Activated CD4-positive, CD25-positive, alpha-beta regulatory T cell (primary cell): ENCODE measurements at places on chromosomes 12 and 14.

DNA sequence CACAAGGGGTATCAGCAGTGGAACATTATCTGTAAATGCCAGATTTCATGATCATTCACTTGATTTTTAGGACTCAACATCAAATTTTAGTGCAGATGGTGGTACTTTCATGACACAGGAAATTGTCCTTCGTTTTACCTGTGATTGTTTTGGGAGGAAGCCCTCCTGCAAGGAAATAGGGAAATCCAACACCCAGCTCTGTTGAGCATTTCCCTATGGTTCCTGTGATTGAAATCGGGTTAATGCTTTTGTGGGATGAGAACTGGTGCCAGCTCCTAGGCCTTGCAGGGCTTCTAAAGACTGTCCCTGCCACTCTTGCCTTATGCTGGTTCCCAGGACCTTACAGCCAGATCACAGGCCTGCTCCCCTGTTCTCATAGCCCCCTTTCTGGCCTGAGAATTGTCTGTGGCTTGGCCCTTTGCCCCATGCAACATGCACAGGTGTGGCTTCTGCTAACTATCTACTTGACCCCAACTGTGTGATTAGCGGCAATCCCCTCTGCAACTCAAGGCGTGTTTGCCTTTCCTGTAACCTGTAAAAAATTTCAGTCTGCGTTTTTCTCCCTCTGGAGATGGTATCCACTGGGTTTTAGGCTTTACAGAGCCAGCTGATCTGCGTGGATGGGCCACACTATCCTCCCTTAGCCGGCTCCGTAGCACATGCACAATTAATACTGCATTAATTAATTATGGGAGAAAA is 112.5 kb downstream of the ETV6 start:
- no peak for DNase-seq

GRCh38 chr12:93819050-93819491 is 141.9 kb downstream of the CRADD start:
- DNase-seq, result no peak

GRCh38 chr12:72522411-72522810 is 250.2 kb downstream of the TRHDE start:
- DNase-seq, result no peak

- no peak for DNase-seq
Measured at GRCh38 chr14:68633131-68633991, 159.5 kb downstream of the ZFP36L1 start.
